ENCODE measurements at places on chromosomes 7 and 10.

GRCh38 chr10:29083096-29083495 is 205.8 kb upstream of the LYZL1 start:
- no peak for DNase-seq

DNA sequence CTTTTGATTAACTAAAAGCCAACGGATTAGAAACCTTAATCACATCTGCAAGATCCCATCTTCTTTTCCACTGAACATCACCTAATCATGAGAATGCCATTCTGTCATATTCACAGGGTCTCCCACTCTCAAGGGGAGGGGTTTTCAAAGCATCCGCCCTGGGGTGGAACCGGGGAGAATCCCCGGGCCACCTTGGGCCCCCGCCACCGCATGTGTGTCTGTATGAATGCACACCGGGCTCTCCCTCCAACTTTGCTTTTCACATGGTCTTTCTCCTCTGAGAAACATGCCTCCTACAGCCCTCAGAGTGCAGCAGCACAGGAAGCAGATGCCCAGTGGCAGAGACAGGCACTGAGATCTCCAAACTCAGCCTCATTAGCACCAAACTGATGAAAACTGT is 233.2 kb upstream of the PPP2R2D start:
- DNase-seq: no peak

- no peak for DNase-seq
Measured at GRCh38 chr10:21285742-21286331, 239.6 kb downstream of the SKIDA1 start.

- DNase-seq: peak; percentile 88
Measured at GRCh38 chr10:6202684-6203330, at the start of gene PFKFB3. Gene PFKFB3, plus strand, starts transcription at chr10:6202932. Its CDS starts 329 bp downstream, at chr10:6203261.

DNA sequence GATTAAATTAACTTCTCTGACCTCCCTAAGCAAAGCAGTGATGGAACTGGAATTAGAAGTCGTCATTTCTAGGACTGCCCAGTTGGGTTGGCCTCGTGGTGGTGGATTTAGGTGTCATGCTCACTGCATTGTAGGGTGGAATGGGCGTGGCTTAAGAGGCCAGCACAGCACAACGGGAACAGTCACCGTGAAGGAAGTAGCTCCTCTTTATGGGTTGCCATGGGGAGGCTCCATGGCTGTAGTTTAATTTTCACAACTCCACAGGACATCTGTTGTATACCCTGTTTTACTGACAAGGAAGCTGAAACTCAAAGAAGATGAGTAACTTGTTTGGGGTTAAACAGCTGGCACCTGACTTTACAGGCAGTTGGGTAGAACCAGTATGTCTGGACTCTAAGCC is 208.3 kb downstream of the CELF2 start:
- peak; percentile 83 for DNase-seq

DNA sequence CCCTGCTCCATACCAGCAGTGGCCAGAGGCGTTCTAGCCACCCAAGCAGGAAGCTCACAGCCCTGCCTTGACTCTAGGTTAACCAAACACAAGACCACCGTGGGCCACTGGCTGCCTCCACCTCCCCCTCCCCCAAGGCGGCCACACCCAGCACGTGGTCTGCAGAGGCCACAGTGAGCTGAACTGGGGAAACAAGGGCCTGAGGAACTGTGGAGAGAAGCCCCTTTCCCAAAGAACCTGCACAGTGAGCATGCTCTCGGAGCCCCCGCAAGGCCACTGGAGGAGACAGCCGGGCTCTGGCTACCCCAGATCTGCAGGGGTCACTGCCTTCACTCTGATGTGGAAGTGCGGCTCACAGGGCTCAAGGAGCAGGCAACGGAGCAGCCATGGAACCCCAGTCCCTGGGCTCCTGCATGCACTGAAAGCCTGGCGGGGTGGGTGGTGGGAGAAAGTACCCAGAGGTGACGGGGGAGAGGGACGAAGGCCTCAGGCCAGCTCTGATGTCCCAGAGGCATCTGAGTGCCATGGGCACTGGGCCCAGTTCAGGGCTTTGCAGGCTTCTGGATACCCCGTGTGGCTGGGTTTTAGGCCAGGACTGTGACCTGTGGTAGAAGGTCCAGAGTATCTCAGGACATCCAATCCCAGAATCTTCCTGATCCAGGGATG is 189.2 kb downstream of the EBF3 start:
- DNase-seq: no peak

DNA sequence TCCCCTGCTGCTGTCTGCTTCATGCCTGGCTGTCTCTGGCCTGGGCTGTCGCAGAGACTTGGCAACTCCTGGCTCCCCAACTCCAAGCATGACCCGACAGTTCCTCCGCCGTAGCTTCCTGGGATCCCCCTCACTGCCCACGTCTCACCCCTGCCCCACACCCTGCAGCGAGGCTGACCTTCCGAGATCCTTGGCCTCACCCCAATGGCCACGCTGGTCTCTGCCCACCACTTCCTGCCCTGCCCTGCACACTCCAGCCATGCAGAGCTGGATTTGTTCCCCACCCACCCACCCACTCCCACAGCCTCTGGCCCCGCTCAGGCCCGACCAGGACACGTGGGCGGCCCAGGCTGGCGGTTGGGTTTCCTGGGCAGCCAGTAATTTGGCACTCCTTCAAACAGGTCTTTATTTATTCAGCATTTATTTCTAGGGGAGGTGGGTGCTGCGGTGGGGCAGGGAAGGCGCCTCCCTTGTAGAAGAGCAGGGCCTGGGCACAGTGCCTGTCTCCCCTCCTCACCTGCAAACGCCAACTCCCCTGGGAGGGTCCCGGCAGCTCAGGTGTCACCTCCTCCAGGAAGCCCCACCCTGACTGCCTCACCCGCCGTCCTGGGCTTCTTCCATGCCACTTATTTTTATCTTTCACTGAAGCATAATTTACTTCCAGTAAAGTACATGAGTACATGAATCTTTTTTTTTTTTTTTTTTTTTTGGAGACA is 25.5 kb downstream of the GTF2IRD1 start:
- DNase-seq: peak; percentile 11

All from hematopoietic multipotent progenitor cell (in vitro differentiated cells).